Naive thymus-derived CD4-positive, alpha-beta T cell (primary cell): ENCODE measurements at places on chromosomes 6 and 20. TPM values are rescaled to one million over a fixed set of nuclear protein-coding genes. Genes with fewer than 3 reads are reported as not detected.

The PEX3 gene
- 25.4 TPM for polyA plus RNA-seq

The DNAH8 gene
- not detected for polyA plus RNA-seq

GRCh38 chr6:151811081-151811480 lies 3.6 kb downstream of the ESR1 start:
- H3K4me3 ChIP-seq: no peak overlapping the region
- H3K27me3 ChIP-seq: peaks cover 7% of the 10 kb centered on the region
- no peak overlapping the region for H3K27ac ChIP-seq

GRCh38 chr20:39268981-39269461 lies 306.9 kb downstream of the DHX35 start:
- no peaks in the 10 kb centered on the region for H3K27me3 ChIP-seq
- no peak for DNase-seq
- H3K36me3 ChIP-seq: no peaks in the 10 kb centered on the region
- no peak overlapping the region for H3K4me3 ChIP-seq

DNA sequence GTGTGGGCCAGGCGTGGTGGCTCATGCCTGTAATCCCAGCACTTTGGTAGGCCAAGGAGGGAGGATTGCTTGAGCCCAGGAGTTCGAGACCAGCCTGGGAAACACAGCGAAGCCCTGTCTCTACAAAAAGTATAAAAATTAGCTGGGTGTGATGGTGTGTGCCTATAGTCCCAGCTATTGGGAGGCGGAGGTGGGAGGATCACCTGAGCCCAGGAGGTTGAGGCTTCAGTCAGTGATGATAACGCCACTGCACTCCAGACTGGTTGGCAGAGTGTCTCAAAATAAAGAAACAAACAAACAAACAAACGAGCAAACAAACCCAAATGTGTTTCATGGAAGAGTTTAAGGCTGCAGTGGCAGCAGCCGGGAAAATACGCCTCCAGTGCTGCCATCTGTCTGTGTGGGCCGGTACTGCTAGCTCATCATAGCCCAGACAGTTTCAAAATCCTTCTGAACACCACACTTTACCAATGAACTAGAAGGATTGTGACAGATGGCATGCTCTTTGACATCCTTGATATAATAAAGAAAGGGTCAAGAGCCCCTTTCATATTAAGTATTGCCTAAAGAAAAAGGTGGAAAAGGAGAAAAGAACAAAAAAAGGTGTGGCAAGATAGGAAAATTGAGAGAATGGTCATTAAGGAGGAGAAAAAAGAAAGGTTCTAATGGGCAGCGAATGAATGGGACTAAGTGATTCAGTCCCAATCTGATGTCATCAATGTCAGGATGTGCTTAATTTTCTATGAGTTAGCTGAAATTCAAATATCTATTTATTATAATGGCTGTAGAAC lies 298.6 kb downstream of the SYNE1 start:
- H3K4me3 ChIP-seq: no peak overlapping the region
- DNase-seq: peak; percentile 23
- H3K36me3 ChIP-seq: no peaks in the 10 kb centered on the region
